AML-193 (cell line): ENCODE measurements at places on chromosomes 12 and 14.

- DNase-seq = no peak
Measured at GRCh38 chr14:102097441-102098135, 10.7 kb upstream of the HSP90AA1 start.

DNA sequence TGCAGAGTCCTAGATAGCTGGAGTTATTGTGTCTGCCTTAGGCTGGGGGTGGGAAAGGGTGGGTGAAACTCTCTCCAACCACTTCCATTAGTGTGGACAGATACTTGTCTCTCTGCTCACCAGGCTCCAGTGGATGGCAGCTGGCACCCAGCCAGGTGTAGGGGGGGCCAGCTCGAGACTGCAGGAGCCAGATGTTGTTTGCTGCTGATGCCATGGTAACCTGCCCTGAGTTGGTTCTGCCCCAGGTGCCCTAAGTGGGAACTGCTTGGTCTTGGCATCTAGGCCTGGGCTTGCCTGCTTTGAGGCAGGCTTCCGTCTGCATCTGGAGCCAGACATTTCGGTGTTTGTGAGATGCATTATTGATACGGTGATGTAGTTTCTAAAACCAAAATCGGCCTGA, 82.2 kb downstream of the ADCK1 start:
- no peak for DNase-seq

DNA sequence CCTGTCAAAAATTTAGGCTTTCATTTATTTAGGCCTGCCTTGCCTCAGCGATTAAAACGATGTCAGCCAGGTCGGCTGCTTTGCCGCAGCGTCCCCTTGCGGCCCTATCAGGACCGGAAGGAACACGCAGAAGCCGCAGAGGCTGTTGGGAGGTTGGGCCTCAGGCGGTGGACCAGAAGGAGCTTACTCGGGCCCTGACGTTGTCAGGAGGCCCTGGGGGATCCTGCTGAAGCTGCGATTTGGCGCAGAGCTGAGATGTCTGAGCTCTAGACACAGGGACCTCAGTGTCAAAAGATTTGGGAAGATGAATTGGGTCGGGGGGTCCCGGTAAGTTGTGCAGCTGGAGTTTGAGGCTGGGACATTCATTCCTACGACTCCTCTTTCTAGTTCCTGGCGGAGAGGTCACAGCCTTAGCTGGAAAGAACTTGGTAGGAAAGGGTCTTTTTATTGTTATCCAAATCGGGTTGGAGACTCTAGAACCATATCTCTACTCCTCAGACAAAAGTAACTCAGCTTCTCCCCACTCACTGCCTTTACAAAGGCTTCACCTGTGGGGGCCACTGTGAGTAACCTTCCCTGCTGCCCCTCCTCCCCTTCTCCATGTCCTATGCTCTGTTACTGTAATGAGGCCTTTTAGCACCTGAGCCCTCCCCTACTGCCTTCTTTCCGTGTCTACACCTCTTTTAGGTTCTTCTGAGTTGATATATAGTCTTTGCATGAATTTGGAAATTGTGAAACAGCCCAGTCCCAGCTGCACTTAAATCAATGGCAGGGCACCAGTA, 6.6 kb upstream of the ABCD2 start:
- no peak for DNase-seq

- DNase-seq = no peak
Measured at GRCh38 chr12:34186492-34186891, 164.2 kb downstream of the ALG10 start.

DNA sequence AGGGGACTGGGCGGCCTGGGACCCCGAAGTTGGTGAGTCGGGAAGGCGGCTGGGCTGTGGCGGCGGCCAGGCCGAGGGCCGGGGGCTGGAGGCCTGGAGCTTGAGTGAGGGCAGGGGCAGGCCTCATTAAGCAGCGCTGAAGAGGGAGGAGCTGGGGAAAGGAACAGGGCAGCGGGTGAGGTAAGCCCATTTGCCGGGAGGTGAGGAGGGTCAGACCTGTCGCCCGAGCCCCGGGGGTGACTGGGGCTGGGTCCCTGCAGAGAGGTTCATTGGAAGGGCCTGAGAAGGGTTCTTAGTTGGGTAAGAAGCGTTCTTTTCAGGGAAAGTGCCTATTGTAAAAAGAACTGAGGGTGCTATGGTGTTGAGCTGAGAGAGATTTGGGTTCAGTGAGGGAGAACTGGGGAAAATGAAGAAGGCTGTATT, 441 bp downstream of the RAB5B start:
- no peak for DNase-seq

- DNase-seq = no peak
Measured at GRCh38 chr14:88933191-88933590, 108.7 kb downstream of the TTC8 start.

DNA sequence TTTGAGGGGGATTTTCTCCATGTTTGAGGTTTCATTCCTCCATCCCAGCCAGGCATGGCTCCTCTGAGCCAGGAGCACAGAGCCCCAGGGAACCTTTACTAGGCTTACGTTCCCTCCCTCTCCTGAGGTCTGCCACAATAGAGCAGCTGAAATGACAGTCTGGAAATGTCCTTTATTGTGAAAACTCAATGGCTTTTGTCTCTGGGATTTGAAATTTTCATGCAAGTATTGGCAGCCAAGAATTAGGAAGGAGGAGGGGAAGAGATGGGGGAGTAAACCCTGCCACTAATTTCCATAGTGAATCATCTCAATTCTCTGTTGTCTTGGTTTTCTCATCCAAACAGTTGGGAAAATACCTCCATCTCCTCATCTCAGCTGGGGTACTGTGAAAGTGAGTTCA, 2.6 kb upstream of the PLEKHG3 start:
- no peak for DNase-seq

DNA sequence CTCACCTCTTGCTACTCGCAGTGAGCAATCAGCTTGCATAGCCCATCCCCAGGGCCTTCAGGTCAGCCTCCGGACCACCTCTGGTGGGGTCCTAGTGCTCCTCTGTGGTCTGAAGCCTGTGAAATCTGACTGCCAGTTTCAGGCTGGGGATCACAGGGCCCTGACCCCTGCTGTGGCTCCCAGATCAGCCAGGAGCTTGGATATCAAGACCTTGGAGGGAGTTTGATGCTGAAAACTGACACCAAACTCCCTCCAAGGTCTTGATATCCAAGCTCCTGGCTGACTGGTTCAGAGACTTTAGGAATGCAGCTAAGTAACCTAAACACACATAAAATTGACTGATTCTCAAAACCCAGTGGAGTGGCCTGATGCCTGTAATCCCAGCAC, 19.8 kb upstream of the DHRS4 start:
- DNase-seq = no peak

GRCh38 chr14:64718762-64719161, 14.5 kb downstream of the PLEKHG3 start:
- no peak for DNase-seq

DNA sequence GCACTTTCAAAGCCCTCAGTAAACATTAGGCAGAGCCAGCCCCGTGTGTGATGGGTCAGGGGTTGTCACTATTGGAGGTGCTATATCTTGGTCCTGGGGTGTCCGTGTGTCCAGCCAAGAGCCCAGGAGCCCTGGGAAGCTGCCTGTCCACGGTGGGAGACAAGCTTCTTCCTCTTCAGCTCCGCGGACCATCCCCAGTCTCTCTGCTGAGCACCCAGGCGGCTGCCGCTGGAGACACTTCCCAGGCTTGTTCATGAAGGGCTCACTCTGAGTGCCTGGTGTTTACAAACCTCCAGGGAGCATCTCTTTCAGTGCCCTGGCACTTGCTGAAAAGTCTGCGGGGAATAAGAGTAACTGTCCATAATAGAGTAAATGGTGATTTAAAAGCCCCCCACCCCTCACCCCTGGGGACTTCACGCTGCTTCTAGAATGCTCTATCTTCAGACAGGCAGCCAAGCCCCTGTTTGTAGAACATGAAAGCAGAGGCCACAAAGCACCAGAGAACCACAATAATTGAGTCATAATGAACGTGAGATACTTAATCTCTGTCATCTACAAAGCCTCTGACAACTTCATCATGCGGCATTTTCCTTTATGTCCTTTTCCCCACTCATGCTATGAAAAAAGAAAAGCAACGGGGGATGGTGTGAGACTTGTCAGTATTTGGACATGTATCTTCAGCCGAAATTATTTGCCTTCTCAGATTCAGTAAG, 178.6 kb downstream of the TMEM132C start:
- no peak for DNase-seq

DNA sequence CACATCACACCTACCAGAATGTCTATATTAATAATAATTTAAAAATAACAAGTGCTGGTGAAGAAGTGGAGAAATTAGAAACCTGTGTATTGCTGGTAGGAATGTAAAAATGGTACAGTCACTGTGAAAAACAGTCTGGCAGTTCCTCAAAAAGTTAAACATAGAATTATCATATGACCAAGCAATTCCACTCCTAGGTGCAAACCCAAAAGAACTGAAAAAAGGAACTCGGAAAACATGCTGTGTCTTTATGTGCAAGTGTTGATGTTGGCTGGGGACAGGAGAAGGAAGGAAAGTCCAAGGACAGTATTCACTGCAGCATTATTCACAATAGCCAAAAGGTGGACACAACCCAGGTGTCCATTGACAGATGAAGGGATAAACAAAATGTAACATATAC, 146.5 kb downstream of the TTC7B start:
- DNase-seq = no peak

DNA sequence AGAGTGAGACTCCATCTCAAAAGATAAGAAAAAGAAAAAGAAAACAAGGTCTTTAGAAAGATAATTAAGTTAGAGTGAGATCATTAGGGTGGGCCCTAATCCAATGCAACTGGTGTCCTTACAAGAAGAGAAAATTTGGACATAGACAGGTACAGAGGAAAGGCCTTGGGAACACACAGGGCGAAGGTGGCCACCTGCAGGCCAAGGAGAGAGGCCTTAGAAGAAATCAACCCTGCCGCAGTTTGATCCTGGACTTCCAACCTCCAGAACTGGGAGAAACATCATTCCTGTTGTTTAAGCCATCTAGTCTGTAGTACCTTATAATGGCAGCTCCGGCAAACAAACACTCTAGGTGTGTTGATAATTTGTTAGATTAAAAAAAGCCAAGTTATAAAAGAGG, 491.9 kb downstream of the MED13L start:
- DNase-seq = no peak

- no peak for DNase-seq
Measured at GRCh38 chr12:106769546-106769945, 4.9 kb upstream of the RIC8B start.

- no peak for DNase-seq
Measured at GRCh38 chr14:95685978-95686922, at the start of gene TCL1B. TCL1B (plus strand) TSS chr14:95686426; CDS start chr14:95686468, 42 bp downstream.

GRCh38 chr12:122123051-122123760, 44.6 kb downstream of the MLXIP start:
- peak; percentile 36 for DNase-seq

DNA sequence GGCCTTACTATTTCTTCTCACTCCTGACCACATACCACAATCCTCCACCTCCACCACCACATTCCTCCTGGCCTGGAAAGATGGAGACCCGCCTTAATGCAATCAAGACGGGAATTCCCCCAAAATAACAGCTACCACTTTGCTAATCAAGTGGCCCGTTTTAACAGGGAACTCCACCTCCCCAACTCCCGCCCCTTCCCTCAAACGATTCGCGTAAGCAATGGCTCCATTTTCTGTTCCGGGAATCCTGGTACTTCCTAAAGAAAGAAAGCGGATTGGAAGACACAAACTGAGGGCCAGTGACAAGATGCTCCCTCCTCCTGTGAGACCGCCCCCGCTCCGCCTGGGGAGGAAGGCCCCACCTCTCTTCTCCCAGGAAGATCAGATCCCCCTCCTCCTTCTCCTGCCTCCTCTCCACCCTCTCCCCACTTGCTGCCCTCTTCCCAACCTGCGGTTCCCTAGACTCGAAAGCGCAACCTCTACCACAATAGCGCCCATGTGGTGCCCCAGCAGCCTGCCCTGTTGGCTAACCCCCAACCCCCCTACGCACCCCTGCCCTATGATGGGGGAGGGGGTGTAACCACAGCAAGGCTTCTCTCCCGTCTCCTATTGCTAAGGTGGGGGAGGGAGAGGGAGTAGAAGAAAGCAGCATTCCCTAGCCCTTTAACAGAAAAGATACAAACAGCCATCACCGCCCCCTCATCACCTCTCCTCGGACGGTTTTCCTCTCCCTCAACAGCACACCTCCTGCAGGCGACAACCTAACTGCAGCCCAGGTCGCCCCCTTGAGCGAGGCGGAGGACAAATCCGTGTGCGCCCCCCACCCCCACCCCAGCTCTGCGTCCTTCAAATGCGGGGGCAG, 777 bp downstream of the ARF3 start:
- peak; percentile 70 for DNase-seq

GRCh38 chr12:52944683-52945388, 4.1 kb upstream of the KRT18 start:
- no peak for DNase-seq

DNA sequence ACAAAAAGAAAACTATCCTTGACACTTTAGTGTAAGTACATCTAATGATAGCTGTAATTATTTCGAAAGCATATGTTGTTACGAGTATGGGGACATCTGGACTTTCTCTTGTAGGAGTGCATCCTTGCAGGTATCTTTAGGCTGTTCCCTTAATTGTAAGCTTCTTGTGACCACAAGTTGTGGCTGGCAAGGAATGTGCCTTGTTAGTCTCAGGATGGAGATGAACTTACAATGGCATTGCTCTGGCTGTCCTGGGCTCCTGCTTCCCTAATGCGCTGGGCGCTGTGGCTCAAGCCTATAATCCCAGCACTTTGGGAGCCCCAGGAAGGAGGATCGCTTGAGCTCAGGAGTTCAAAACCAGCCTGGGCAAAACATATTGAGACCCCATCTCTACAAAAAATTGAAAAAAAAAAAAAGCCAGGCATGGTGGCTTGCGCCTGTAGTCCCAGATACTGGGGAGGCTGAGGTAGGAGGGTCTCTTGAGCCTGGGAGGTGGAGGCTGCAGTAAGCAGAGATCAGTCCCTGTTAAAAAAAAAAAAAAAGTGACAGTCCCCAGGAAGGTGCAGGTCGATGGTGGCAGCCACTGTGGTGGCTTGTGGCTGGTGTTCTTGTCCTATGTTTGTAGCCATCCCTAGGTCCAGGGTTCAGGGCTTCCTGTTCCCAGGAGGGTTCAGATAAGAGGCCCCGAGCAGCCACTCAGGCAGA, 23.7 kb upstream of the PPP1R13B start:
- DNase-seq = no peak

DNA sequence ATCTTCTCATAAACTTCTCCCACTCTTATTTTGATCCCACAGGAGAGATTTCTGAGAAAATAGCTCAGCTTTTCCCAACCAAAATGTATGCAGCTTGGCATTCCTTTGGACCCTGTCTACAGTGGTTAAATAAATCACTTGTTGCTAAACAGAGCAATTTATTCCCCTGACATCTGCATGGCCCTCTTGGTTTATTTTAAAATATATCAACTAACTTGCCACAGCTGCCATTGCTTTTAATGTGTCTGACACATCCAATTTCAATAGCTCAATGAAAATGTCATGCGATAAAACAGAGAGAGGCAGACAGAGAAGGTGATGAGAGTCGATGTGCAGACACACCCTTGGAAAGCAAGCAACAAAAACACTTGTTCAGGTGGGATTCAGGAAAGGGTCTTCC, 128.3 kb downstream of the SSPN start:
- no peak for DNase-seq

DNA sequence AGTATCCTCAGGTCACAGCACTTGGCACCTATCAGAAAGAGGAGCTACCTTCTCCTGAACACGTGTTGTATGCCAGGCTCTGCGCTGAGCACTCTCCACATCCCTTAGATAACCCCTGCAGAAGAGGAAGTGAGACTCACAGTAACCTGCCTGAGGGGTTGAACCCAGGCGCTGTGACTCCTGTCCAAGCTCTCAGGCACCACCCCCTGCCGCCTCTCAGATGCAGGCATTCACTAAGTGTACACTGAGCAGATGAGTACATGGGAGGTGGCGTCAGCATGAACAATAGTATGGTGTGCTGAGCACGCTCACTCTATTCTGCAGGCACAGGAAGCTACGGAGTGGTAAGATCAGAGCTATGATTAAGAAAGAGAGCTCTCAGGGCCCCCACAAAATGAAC, 21.0 kb upstream of the RIC8B start:
- no peak for DNase-seq

- DNase-seq = no peak
Measured at GRCh38 chr14:71931492-71932228, 569 bp upstream of the RGS6 start.
